ENCODE measurements at places on chromosomes 2 and 18.

DNA sequence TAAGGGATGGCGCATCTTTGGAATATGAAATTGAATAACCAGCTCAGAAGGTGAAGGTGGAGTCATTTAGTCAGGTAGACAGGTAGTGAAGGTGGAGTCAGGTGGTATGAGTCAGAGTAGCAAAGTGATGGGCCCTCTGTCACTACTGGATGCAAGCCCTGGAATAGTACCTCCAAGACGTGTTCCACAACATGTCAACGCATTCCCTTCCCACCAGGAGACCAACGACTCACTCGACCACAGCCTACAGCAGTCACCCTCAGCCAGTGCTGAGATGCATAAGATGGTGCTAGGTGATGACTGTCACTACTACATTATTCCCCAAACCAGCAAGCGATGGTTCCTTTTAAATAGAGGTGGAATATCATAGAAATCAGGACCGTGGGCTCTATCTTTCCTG, 6.8 kb downstream of the CPLX4 start:
- DNase-seq: no peak

DNA sequence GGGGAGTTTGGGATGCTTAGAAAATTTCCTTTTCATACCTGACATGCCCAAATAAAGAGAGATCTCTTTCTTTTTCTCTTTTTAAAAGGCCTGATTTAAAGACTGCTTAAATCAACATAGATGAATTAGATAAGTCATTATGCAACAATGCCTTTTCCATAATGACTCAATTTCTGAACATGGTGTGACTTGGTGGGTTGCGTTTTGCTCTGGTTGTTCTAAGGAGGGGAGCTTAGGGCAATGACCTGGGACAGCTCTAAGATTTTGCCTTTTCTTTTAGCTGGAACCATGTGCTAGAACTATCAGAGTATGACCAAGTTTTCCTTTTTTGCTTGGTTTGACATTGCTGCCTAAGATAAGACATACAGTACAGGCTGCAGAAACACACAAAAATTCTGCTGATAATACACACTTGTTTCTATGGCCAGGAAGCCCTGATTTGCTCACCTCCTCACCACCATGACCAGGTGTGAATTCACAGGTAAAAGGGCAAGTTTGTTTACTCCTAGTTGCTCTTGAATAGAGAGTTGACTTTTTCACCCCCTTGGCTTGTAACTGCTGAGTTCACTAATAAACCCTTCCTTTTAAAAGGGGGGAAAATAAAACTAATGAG, 58.1 kb upstream of the IL1RL1 start:
- no peak for DNase-seq

- DNase-seq: no peak
Observed at GRCh38 chr18:3454365-3455089, 4.6 kb downstream of the TGIF1 start.

DNA sequence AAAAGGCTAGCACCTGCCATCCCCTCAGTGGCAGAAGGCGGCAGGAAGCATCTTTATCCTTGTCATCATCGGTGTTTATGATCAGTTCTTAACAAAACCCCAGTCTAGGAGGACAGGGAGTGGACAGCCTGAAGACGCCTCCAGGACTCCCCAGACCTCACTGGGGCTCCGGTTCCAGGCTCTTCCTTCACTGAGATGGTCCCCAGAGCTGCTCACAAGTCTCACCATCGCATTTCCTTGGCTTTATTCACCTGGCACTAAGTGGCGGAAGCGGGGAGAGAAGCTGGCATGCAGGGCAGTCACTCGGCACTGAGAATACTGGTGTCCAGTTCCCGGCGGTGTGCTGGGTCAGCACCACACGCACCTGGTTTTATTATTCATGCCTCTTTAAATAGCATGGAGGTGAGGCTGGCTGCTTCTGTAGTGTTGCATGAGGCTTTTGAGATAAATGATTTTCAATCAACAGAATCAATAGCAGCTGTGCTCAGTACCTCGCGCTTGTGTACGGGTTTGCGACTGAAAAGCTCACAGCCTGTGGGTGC, 68.7 kb downstream of the CABLES1 start:
- no peak for DNase-seq

- no peak for DNase-seq
Observed at GRCh38 chr2:128306081-128306930, 12.4 kb downstream of the HS6ST1 start.

DNA sequence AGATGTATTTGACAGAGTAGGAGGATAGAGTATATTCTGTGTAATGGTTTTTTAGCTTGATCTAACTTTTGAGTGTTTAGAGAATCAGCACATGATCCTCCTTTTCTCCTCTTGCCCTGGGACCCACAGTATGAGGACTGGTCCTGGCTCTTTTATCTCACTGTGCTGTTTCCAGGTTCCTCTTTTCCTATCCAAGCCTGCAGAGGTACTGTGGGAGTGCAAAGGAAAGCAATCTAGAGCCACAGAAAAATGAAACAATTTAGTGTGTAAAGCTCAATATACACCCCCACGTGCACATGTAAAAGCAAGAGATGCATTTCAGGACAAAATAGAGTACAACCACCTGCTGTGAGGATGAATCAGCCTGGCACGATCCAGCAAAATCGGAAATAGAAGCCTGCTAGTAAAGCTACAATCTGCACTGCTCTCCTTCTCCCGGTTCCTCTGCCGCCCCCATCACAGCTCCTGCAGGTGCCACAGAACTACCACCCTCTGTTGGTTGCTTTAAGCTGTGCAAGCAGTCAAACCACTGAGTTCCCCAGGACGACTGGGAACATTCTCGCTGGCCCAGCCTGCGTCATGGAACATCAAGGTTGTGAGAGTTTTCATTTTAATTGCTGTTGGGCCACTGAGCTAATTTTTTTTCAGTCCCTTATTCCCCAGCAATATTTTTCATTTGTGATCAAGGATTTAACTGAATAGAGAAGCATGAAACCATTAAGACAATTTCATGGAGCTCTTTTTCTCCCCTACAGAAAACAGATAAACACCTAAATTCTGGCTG, 47.8 kb upstream of the MAPRE3 start:
- no peak for DNase-seq

- DNase-seq: no peak
Observed at GRCh38 chr18:67428158-67428557, 88.4 kb downstream of the DSEL start.

DNA sequence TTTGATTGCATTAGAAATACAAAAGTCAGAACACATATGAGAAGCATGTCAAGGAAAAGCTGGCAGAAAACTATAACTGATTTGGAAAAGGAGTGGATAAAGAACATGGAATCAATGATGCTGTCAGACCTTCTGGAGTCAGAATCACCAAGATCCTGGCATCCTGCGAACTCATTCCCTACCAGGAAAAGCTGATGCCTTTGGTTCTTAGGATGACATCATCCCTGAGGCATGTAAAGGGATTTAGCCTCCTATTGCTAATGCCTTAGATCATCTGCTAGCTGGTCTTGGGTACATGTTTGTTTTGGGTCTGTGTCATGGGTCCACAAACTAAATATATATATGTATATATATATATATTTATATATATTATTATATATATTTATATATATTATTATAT, 680.7 kb downstream of the EPHA4 start:
- DNase-seq: no peak

GRCh38 chr2:110842048-110842447, 109.7 kb downstream of the ACOXL start:
- DNase-seq: no peak

GRCh38 chr2:135212757-135213156, 160.7 kb downstream of the RAB3GAP1 start:
- DNase-seq: no peak

DNA sequence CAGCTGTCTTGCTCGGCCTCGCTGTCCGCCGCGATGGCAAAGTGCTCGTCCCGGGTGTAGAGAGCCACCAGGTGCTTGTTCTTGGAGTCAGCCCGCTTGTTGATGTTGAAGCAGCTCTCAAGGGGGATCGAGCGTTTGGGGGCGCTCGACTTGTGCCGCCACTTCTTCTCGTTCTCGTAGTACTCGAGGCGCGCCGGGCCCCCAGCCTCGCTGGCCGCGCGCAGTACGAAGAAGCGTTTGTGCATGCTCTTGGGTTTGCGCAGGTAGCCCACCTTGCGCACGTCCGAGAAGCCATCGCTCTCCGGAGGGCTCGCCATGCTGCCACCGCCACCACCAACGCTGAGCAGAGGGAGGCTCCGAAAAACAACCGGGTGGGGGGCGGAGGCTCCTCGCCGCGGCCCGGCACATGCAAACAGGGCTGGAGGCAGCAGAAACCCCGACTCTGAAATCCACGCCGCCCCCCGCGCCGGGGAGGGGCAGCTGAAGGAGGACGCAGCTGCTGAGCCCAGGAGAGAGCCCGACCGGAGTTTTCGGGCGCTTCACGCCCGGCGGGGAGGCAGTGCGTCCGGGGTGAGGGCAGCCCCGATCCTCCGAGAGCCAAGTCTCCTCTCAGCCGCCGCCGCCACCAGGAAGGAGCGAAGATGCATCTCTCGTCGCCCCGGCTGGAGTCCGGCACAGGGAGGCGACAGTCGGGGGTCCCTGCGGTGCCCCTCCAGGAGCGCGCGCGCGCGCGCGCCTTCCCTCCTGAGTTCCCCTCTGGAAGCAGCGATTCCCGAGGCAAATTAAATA, 1.0 kb downstream of the IRS1 start:
- DNase-seq: no peak

GRCh38 chr2:39994151-39994550, 215.1 kb upstream of the THUMPD2 start:
- DNase-seq: no peak

Data from cortex of kidney (tissue), 1 donor.